Mucosa of descending colon (tissue), 3 donors: ENCODE measurements at places on chromosomes 4 and X. TPM values are rescaled to one million over a fixed set of nuclear protein-coding genes. Genes with fewer than 3 reads are reported as not detected.

- DNase-seq: no peak
Measured at GRCh38 chr4:181870326-181870725, 372.9 kb upstream of the TENM3 start.

CDX4 gene
- total RNA-seq: not detected

DNA sequence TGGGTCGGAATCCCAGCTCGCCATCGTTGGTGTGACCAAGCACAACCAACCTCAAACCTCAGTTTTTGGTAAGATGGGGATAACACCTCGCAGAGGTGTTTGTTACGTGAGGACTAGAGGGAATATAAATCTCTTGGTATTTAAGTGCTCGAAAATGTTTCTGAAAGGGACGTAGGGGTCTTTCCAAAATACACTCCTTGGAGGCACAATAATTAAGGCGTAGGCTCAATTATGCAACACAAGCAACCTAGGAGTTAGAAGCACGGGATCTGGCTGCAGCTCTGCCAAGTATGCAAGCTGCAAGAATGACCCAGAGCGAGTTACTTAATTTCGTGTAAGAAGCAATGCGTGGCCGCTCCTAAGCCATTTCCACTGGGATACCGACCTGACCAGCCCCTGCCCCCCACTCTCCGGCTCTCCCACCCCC, 552 bp downstream of the ADH5 start:
- DNase-seq: peak; percentile 70

- no peak for DNase-seq
Measured at GRCh38 chr4:124209626-124210025, 502.9 kb downstream of the ANKRD50 start.

GRCh38 chr4:183303301-183303700, 16.8 kb downstream of the CLDN22 start:
- DNase-seq: no peak

- DNase-seq: no peak
Measured at GRCh38 chr4:128590034-128590740, 219.3 kb upstream of the JADE1 start.

- peak; percentile 31 for DNase-seq
Measured at GRCh38 chrX:39725114-39725513, 372.6 kb downstream of the BCOR start.

NXF2B gene
- total RNA-seq: not detected

DNA sequence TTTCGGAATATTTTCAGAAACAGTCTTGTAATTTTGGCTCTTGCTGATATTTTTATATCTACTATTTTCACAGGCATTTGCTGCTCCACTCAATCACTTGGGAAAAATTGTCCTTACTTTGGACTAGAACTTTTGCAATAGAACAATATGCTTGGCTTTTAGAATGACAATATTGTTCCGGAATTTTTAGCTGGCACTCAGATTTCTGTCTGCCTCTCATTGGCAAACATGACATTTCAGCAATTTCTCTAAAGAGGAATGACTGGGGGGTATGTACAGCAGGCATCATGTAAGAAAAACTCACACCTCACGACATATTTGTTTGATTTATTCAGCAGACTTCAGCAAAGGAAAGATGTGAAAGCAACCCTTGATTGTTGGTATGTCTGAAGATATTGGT, 243.6 kb upstream of the GPRIN3 start:
- DNase-seq: no peak

DNA sequence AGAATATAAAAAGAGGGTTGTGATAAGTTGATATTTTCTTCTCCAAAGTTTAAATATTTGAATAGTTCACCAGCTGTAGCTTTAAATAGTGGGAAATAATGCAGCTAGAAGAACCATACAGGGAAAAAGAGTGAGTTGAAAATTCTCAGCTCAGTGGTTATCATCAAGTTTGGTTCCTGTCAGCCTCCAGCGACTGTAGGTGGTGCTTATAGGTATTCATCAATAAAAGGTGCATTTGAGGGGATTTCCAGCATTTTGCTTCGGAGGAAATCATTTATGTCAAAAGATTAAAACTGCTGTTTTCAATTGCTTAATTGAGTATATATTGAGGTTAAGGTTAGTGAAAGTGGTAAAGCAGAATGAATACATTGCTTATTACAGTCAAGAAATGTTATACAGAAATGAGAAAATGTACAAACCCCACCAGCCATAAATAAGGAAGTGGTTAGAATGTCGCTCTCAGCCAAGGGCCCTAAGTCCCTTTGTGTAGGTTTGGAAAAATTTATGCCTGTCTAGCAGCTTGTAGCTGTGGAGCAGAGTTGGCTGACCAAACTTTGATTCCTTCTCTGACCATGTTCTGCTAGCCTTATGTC, 532.9 kb upstream of the FTHL17 start:
- DNase-seq: no peak

- DNase-seq: no peak
Measured at GRCh38 chr4:76782837-76783236, 115.1 kb downstream of the SOWAHB start.

DNA sequence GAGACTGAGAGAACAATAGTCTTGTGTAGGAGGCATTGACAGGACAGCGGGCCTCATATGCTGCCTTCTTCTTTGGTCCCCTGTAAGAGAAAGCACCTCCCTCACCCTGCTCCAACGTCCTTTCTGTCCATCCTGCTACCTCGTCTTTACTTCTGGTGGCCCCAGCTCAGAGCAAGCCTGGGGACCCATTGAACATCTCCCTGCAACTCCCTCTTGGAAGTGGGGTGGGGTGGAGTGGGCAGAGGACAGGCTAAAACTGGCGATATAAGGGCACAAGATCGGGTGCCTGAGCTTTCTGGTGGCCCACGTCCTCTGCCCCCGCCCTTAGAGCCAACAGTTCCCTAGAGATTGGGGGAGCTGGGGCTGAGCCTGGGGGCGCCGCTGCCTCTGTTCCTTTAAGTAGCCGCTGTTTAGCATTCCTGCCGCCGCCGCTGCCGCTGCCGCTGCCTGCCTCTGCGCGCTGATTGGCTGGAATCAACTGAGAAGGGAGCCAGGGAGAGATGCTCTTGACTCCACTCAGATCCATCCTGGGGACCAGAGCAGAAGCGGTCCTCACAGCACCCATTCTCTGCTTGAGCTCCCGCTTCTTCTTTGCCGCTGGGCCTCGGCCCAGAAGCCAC, at the start of gene DLG3:
TSS of gene DLG3 (plus strand) at position 510 of the 620 bp plus-strand sequence. CDS start 367 bp downstream, outside the sequence.
- no peak for DNase-seq

- DNase-seq: no peak
Measured at GRCh38 chr4:105808750-105809041, 86.6 kb upstream of the NPNT start.

DNA sequence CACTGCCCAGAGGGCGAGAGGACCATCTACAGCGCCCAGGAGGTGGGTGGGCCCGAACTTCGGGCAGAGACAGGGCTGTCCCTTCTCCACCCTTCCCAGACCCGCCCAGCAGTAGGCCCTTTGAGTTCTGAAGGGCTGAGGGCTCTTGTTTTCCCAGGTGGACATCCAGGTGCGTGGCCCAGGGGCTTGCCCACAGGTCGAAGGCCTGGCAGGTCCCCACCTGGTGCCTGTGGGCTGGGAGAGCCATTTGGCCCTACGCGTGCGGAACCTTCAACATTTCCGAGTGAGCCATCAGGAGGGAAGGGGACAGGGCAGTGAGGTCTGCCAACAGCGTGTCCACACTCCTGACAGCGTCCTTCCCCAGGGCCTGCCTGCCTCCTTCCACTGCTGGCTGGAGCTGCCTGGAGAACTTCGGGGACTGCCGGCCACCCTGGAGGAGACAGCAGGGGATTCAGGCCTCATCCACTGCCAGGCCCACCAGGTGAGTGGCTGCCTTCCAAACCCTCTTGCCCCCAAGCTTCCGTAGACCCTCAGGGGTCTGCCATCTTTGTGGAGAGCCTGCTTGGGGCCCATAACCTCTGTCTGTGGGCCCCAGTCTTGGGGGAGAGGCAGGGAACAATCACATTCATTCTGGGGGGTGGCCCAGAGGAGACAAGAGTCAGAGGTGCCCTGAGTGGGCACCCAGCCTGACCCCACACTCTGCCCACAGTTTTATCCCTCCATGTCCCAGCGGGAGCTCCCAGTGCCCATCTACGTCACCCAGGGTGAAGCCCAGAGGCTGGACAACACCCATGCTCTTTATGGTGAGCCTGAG, 6.8 kb downstream of the PLXNB3 start:
- no peak for DNase-seq

PABPC1L2B gene
- 0.25 TPM for total RNA-seq

DNA sequence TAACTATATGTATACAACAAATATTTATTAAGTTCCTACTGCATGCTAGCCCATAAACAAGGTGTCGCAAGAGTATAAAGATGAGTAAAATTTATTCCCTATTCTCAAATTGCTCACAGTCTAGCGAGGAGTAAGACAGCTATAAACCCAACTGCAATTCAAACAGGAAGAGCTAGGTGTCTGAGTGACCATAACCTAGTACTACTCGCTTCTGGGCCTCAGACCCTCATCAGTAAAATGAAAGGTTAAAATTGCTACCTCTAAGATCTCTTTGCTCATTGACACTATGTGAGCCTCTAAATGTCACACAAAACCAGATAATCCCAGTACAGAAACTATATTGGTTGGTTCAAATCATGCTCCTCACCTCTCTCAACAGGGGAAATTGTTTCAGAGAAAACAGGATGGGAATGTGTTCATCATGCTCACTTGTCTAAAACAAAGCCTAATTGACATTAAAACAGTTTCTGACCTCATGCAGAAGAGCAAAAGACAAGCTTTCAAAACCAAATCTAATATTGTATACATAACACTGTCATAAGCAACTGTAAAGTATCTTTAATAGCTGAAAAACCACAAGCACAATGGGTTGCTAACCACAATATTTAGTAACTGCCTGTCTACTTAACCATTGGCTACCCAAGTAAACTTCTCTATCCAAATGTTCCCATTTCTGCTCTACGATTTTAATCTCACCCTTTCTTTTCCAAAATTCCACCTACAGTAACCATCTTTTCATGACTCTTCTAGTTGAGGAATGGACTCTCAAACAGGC, 264.6 kb upstream of the FMR1 start:
- no peak for DNase-seq

GRCh38 chrX:30620980-30621618, 32.1 kb upstream of the GK start:
- no peak for DNase-seq

DNA sequence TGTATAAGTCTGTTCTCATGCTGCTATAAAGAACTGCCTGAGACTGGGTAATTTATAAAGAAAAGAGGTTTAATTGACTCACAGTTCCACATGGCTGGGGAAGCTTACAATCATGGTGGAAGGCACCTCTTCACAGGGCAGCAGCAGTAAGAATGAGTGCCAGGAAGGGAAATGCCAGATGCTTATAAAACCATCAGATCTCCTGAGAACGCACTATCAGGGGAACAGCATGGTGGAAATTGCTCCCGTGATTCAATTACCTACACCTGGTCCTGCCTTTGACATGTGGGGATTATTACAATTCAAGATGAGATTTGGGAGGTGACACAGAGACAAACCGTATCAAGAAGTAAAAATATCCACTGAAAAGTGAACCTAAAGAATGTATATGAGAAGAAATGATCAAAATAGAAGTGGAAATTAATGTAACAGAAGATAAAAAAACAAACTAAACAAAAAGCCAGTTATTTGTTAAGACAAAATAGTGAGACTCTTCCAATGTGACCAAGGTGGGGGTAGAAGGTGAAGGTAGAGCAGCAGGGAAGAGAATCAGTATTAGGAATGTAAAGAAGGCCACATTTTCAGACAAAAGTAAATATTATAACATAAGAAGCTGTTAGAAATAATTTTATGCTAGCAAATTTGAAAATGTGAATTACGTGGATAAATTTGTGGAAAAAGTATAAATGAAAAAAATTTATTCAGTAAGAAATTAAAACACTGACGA, 372.9 kb downstream of the NKX6-1 start:
- DNase-seq: no peak

DNA sequence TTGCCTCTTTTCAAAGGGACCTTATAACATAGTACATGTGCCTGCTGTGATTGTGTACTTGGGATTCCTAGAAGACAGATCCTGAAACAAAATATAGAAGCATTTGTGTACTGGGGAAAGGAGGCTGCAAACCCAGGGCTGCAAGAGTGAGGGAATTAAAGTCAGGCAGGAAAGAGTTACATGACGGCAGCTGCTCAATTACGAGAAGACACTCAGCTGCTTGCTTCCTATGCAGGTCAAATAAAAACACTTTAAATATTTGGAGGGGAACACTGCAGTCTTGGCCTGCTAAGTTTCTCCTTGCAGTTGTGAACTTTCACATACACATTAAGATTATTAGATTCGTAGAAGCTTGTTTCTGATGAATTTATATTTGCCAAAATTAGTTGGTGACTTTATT, 191.9 kb upstream of the CXCL13 start:
- no peak for DNase-seq

GRCh38 chrX:129698150-129698549, 40.6 kb upstream of the XPNPEP2 start:
- DNase-seq: no peak

MGARP gene
- total RNA-seq: 0.29 TPM

GRCh38 chr4:89254847-89255246, 52.8 kb downstream of the GPRIN3 start:
- no peak for DNase-seq

DNA sequence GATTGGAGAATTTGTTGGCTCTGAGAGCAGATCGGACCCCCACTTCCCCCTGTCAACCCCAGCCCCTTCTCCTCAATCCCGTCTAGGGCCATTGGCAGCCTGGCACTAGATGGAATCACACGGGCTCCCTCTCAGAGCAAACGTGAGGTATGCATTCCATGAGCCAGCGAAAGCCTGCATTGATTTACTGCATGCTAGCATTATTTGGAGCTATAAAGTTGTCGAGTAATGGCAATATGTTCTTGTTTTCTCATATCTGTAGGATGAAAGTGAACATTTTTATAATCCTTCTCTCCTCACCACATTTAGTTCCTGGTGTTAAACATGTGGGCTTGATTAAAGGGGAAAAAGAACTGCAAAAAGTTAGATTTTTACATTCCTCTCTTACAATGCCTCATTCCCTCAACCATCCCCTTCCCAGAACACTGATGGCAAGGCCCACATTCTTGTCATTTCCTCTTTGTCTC, 159.2 kb downstream of the SPRY1 start:
- no peak for DNase-seq

DNA sequence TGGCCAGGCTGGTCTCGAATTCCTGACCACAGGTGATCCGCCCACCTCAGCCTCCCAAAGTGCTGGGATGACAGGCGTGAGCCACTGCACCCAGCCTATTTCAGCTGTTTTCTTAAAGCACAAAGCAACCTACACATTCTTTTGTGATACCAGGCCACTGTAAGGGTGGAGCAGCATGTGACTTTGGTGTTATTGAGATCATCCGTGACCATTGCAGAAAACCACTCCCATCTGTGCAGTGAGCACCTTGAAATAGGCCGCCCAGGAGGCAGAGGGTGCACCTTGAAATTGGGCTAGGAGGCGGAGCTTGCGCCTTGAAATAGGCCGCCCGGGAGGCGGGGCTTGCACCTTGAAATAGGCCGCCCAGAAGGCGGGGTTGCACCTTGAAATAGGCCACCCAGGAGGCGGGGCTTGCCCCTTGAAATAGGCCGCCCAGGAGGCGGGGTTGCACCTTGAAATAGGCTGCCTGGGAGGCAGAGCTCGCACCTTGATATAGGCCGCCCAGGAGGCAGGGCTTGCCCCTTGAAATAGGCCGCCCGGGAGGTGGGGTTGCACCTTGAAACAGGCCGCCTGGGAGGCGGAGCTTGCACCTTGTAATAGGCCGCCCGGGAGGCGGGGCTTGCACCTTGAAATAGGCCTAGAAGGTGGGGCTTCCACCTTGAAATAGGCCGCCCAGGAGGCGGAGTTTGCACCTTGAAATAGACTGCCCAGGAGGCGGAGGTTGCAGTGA, 9.0 kb upstream of the SLC25A6 start:
- peak; percentile 57 for DNase-seq
